ENCODE measurements at places on chromosomes 2 and 18.

DNA sequence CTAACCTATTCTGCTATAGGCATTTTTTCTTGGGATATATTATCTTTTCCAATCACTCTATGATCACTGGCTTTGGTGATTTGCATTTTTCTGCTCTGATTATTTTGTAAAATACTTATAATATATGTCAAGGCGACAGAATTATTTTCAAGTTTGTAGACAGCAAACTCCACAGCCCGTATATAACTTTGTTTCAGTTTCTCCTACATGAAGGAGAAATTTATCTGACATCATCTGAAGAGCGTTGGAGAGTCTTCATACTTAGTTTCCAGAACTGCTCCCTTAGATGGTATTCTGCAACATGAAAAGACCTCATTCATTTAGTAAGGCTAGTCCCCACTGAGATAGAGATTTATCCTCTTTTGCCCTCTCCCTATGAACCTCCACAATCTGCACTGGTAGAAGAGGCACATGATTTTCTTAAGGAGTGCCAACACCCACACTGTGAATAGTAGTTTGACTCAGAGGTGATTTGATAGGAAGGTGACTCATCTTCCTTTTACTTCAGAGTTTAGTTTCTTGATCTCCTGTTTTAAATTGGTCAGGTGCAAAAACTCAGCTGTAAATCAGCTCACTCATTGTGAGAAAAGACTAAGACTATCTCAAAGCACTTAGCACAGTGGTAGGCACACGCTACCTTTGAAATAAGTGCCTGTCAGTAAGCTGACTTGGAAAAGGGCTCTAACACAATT lies 1848.6 kb upstream of the CELF4 start:
- no peak for DNase-seq

DNA sequence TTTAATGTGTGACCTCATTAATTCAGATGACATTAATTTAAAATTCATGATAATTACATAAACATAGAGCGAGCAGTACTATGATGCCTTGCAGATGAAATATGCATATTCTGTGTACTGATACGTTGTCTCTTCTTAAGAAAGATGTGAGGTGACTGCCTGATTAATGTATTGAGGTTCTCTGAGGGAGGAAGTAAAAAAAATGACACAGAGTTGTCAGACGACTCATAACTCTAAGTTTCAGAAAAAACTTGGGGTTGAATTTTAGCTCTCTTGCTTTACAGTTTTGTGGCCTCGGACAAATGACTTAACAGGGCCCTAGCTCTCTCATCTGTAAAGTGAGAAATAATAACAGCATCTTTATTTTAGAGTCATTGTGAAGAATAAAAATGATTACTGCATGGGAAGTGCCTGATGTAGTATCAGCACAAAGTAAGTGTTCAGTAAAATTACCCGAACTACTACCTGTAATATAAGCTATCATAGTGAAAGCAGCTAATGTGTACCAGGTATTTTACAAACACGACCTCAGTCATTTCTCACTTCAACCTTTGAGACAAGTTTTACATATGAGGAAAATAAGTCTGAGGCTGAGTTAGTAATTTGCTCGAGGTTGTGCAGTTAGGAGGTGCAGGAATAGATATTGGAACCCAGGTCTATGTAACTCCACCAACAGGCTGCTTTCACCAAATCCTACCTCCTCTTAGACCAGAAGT lies 65.3 kb downstream of the ALK start:
- DNase-seq, result no peak

DNA sequence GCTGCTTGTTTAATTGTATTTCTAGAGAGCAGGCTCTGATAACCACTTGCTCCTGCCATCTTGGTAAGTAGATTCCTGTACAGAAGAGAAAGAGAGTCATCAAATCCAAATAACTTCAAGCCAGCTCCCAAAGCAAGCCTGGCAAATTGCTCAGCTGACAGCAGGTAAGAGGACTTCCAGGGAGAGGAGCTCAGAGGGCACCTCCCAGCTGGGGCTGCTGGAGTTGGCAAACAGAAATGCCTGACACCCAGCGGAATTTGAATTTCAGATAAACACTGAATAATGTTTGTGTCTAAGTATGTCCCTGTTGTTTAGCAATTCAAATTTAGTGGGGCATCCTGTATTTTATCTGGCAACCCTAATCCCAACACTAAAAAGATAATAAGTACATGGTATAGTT lies 86.2 kb downstream of the MYL12B start:
- DNase-seq, result no peak

DNA sequence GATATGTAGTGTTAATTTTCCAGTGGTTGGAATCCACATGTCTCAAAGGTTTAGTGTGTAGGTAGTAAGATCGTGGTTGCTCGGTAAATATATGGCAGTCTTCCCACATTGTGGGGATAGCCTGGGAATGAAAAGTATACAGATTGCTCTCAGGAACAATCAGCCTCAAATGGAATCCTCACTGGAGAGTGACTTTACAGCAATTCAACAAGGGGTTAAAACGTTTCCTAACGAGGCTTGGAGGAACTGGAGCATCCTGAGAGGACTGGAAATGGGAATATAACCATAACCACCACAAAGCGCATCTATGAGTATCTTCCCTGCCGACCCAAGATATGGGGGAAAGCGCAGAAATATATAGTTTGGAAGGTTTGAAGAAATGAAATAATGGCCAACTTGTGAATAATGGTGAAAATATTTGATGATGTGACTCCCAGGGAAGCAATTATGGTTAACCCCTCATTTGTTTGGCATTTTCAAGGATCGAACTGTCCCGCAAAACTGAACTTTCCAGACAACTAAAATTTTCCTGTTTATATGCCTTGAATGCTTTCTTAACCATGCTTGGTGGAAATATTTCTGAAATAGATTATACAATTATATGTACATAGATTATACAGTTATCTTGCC lies 100.7 kb upstream of the FOSL2 start:
- DNase-seq, result no peak

Data from stimulated activated CD8-positive, alpha-beta memory T cell treated with anti-CD3 and anti-CD28 coated beads, Interleukin-2, amount 100 ng/mL, for 1 hour (primary cell).